Stimulated activated CD4-positive, alpha-beta T cell treated with anti-CD3 and anti-CD28 coated beads, Interleukin-1b, Interleukin-23, amount 100 ng/mL, for 1 hour (primary cell): ENCODE measurements at places on chromosomes 1 and 21.

DNA sequence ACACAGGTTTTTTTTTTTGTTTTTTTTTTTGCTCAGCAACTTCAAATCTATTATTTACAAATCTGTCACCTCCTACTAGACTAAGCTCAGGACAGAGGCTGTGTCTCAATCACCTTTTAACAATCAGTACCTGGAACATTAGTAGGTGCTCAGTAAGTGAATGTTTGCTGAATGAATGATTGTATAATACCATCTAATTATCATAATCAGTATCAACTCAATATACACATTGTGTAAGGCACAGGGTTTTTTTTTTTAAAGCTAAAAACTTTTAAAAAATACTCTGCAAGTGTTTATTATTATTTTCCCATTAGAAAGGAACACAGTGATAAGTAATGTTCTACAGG is 9.2 kb downstream of the ERRFI1 start:
- DNase-seq = no peak

GRCh38 chr1:228341814-228342626 is 64.6 kb downstream of the TRIM11 start:
- DNase-seq = no peak

DNA sequence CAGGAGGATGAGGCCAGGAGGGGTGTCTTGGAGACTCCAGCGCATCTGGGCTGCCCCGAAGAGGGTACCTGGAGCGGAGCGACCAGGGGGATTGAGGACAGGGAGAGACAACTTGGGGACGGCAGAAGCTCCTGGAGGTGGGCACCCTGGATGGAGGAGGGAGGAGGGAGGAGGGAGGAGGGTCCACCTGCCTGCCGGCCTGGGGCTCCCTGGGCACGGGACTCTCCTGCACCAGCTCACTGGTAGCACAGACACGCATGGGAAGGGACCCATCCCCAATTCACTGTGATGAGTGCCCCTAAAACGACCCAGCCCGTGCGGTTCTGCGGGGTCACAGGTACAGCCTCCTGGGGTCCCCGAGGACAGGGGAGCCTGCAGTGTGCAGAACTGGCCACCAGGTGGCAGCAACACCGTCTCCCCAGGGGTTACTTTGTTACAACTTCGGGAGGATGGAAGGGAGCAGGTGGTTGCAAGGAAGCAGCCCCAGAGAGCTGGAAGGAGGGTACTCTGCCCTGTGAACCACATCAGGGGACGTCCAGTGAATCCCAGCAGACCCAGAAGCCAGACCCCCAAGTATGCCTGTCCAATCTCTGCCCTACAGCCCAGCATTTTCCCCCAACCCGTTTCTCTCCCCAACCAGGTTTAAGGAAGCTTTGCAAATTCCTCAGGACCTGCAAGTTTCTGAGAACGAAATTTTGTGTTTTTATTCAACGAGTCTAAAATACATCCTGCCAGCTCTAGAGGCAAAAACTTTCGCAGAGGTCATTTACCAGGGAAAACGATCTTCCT is 482.4 kb downstream of the NPHP4 start:
- DNase-seq = peak; percentile 42

GRCh38 chr1:160189649-160190625 is at the start of gene CASQ1:
Gene CASQ1 (plus strand): TSS chr1:160190575. CDS start chr1:160190752, 177 bp downstream.
- no peak for DNase-seq

DNA sequence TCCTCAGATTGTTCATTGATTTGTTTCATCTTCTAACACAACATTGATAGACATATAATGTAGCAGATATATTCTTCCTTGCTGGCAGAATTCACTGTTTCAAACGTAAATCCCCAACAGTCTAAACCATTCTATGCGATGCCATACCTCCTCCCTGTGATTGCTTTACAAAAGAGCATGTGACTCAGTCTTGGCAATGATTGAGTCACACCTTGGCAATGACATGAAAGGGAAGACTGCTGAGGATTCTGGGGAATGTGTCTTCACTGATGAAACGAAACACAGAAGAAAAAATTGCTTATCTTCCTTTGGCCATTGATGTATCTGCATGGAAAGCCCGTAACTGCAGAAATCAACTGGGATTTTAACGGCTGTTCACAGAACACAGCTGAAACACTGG is 409.6 kb upstream of the ZRANB2 start:
- DNase-seq = no peak

DNA sequence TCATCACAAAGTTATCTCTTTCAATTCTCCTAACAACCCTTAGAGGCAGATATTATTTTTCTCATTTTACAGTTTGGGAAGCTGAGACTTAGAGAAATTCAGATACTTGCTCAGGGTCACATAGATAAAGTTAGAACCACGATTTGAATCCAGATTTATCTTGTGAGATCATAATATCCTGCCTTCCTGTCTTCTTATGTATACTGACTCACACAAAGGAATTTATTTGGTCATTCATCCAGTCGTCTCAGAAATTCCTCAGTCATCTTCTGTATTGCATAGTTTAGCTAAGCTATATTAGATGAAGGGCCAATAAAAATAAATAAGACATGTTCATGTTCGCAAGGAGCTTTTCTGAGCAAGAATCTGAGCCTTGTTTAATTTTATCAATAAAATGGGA is 35.8 kb upstream of the RUNX1 start:
- no peak for DNase-seq

GRCh38 chr1:233182587-233182986 is 112.9 kb downstream of the PCNX2 start:
- no peak for DNase-seq

DNA sequence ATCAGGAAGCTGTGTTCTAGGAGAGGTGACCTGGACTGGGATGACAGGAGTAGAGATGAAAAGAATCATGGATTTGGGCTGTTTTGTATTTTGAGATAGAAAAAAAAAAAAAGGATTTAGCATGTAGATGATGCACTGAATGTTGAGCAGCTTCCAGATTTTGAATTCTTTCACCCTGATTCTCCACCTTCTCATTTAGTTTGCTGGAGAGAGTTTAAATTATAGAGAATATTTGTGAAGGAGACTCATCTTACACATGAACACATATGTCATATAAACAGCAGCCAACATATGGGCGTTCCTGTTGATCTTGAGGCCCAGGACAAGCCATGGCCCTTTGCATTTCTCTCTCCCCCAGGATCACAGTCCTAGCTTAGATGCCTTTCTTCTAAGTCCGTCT is 7.4 kb downstream of the RPTN start:
- no peak for DNase-seq

GRCh38 chr1:148318123-148318903 is 164.8 kb downstream of the PPIAL4G start:
- DNase-seq = no peak

DNA sequence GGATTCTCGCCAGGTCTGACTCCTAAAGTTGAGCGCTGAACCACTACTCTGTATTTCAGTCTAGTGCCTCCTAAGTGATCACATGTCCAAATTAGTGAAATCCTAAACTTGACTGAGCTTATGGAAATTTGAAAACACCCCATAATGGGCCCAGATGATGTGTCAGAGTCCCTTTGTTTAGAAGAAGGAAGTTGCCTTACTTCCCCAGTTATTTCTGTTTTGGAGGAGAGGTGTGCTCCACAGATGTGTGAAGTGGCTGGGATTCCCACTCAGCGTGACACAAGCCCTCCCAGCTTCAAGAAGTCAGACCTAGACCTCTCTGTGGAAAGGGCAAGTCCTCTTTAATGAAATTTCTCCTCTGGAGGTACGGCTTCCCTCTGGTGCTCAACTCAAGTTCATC is 188.8 kb downstream of the TTLL7 start:
- DNase-seq = no peak

- no peak for DNase-seq
Observed at GRCh38 chr1:204598319-204598969, 82.2 kb downstream of the MDM4 start.

GRCh38 chr21:45870421-45870820 is 111.1 kb upstream of the COL6A1 start:
- DNase-seq = no peak

DNA sequence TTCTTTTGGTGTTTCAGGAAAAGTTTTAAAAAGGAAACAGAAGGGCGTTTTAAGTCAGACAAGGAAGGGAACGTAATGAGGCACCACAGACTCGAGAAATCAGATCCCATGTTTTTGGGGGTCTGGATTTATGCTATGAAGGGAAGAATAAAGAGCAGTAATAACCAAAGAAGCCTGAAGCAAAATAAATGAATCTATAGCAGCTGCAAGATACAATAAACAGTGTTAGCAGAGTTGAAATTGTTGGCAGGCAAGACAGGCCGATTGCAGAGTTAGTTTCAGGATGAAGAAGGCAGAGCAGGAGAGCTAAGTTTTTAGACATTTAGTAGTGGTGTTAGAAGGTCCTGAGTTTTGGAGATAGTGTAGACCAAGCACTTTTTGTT is 425 bp downstream of the DDR2 start:
- DNase-seq = no peak

DNA sequence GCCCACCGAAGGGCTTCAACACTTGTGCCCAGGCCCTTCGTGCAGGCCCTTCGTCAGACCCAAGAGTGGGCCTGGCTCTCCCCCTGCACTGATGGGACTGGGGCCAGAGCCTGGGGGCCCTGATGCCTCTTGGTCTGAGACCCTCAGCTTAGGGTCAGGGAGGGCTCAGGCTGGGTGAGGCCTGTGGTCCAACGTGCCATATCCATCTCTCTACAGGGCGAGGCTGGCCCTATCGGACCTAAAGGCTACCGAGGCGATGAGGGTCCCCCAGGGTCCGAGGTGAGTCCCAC is 15.6 kb downstream of the COL6A1 start:
- no peak for DNase-seq

DNA sequence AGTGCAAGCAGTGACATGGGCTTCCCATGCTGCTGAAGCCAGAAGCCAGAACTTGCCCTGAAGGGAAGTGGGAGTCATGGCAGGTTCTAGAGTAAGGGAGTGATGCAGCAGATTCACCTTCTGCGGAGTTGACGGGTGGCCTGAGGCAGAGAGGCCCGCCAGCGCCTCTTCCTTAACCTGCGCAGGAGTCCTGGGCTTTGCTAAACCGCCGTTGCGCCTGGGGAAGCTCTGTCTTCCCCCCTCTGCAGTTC is 67.3 kb downstream of the OBSCN start:
- no peak for DNase-seq

DNA sequence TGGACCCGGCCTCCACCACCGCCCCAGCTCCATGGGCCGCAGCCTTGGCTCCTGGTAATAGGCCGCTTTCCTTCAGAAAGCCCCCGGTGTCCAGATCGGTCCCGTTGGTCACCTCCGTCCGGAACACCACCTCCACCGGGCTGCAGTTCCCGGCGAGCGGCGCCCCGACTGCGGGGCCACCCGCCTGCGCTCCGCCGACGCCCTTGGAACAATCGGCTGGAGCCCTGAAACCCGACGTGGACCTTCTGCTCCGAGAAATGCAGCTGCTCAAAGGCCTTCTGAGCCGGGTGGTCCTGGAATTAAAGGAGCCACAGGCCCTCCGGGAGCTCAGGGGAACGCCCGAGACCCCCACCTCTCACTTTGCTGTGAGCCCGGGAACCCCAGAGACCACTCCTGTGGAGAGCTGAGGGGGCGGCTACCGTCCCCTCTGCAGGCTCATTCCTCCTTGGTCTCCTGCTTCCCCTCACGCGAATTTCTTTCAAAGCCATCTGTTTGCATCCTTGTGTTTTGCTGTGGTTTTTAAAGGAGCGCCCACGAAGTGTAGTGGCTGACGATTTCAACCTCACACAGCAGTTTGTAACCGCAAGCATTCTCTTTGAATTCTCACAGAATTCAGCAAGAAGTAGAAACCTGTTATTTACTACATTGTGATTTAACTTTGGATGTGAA is 6.0 kb downstream of the FCRLB start:
- DNase-seq = no peak

DNA sequence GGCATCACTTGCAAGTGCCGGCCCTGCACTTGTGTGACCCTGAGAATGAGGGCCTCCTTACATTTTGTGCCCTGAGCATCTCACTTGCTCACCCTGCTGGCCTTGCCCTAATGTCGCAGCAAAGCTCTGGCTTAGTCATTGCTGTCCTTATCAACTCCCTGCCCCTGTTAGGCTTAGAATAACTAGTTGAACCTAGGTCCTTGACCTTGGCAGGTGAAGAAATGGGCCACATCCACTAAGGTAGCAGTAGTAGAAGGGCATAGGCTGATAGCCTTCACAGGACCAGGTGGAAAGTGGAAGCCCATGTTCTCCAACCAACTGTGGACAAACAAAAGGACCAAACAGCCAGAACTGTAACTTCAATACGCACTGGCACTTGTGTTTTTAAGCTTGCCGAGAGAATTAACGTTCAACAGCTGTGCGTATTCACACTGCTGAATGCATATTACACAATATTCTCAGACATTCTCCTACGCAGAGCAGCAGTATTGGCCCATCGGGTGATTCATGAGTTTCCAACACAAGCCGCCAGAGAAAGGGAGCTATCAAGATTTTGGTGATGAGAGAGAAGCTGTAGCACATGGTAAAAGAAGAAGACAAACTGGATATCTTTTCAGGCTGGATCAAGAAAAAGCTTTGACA is 27.7 kb upstream of the PTGFRN start:
- DNase-seq = no peak

DNA sequence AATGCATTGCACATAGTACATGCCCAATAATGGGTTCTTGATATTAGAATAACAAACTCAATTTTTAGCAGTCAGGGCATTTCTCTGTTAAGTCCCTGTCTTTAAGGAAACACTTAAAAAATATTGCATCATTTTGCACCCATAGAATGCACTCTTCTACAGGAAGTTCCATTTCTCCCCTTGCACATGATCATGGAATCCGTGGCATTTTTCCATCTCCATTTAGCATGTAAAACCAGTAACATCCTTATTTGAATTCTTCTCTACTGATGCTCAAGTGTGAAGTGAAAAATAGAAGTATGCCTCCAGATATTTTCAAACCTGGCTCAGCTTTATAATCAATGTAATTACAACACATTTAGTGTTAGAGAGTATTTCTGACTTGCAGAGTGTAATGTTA is 192.8 kb downstream of the RWDD3 start:
- no peak for DNase-seq

DNA sequence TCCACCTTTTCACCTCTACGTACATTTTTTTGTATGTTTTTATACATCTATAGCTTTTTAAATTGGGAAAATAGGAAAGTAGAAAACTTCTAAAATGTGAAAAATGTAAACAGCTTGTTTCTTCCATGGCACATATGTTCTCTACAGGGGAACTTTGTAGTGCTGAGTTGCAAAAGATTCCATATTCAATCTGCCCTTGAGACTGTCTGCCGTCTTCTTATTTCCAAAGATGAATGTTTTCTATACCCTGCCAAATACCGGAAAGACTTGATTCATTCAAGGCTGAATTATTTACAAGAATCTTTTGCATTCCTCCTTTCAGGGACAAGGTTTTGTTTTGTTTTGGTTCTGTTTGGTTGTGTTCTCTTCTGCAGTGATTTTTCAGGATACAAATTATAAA is 1334.5 kb upstream of the ADGRL4 start:
- DNase-seq = no peak

GRCh38 chr1:155124503-155125463 is 2.9 kb upstream of the EFNA1 start:
- no peak for DNase-seq

- DNase-seq = no peak
Observed at GRCh38 chr1:232486006-232486405, 143.9 kb downstream of the SIPA1L2 start.

- no peak for DNase-seq
Observed at GRCh38 chr1:25527226-25527846, 16.1 kb upstream of the LDLRAP1 start.
